Activated T-cell treated with anti-CD3 and anti-CD28 coated beads for 48 hours (primary cell): ENCODE measurements at places on chromosomes 4 and X.

- DNase-seq, result no peak
These were observed 1.0 kb upstream of the HTR2C start for GRCh38 chrX:114582698-114583395.

GRCh38 chr4:116400480-116400879, 684.9 kb downstream of the TRAM1L1 start:
- no peak for DNase-seq

- DNase-seq, result no peak
These were observed at the start of gene STARD8 for GRCh38 chrX:68647156-68647957. TSS of gene STARD8 (plus strand) at chrX:68647666. CDS start at chrX:68647883, 217 bp downstream.

GRCh38 chrX:55624403-55624802, 1.2 kb downstream of the FOXR2 start:
- no peak for DNase-seq

GRCh38 chrX:26670521-26670920, 454.6 kb downstream of the MAGEB5 start:
- no peak for DNase-seq

GRCh38 chr4:158586881-158587280, 65.2 kb downstream of the RXFP1 start:
- no peak for DNase-seq

GRCh38 chr4:147017081-147017480, 71.4 kb upstream of the TTC29 start:
- no peak for DNase-seq

GRCh38 chrX:30679369-30679768, 26.1 kb downstream of the GK start:
- DNase-seq, result no peak

DNA sequence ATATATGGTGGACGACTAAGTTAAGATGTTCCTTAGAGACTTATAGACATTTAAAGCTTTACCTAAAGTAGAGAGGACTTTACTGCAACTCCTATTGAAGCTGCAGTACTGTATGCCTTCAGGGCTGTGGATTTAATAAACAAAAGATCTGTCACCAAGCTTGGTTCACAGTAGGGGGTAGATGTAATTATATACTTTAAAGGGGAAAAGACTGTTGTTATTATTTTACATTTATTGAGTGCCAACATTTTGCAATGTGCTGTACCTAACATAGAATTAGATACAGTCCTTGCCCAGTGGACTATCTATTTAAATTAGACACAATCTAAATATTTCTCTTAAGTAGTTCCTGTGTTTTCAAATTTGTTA, 67.2 kb downstream of the SLIT2 start:
- no peak for DNase-seq
